ENCODE measurements at places on chromosomes 5 and 9. TPM values are rescaled to one million over a fixed set of nuclear protein-coding genes. Genes with fewer than 3 reads are reported as not detected.

DNA sequence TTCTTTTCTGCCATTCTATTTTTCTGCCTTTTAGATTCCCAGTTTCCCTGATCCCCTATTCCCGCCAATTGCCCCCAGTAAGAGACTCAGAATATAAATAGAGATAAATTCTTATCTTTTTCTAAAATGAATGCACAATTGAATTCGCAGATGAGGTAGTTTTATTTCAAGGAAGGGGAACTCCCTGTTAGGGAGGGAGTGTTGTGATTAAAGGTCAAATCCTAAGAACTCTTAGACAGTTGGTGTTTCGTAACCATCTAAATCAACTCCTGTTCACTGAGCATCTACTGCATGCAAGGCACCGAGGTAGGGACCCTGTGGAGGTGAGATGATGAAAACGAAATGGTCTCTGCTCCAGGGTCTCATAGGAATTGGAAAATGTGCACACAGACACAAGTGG is 7.7 kb upstream of the MAP3K1 start:
- no peak for DNase-seq

- no peak for DNase-seq
Measured at GRCh38 chr9:107269681-107270080, 13.4 kb upstream of the RAD23B start.

GRCh38 chr5:56896763-56897162 is 12.6 kb upstream of the SETD9 start:
- no peak for DNase-seq

Gene IL5
- total RNA-seq, result not detected

Gene PCDHA9
- total RNA-seq, result not detected

GRCh38 chr5:173451031-173451430 is 122.8 kb upstream of the STC2 start:
- no peak for DNase-seq

Gene PRR7
- total RNA-seq, result 0.59 TPM

DNA sequence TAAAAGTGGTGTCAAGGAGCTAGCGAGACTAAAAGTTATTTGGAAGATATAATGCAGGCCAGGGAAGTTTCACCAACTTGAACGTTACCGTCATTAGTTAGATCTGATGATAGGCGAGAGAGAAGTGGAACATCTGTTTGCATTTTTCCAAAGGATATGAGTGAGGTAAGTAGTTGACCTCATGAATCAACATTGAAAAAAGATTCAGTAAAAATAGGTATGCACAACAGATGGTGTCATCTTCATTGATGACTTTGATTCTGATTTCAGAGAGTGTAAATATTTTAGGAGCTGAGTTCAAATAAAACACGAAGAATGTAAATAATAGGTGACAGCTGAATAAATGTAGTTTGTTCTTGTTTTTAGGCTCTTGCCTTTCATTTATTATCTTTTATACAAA is 998.9 kb upstream of the CDH6 start:
- no peak for DNase-seq

GRCh38 chr5:3051400-3051799 is 299.9 kb upstream of the IRX2 start:
- DNase-seq, result no peak

All from Right ventricle myocardium superior (tissue), 1 donor.